Muscle of back (tissue), 13 donors: ENCODE measurements at places on chromosomes 6 and 20.

GRCh38 chr6:15166121-15166520 is 79.7 kb upstream of the JARID2 start:
- DNase-seq, result no peak

GRCh38 chr20:59932616-59933295 is 681 bp downstream of the SYCP2 start:
- DNase-seq, result no peak

DNA sequence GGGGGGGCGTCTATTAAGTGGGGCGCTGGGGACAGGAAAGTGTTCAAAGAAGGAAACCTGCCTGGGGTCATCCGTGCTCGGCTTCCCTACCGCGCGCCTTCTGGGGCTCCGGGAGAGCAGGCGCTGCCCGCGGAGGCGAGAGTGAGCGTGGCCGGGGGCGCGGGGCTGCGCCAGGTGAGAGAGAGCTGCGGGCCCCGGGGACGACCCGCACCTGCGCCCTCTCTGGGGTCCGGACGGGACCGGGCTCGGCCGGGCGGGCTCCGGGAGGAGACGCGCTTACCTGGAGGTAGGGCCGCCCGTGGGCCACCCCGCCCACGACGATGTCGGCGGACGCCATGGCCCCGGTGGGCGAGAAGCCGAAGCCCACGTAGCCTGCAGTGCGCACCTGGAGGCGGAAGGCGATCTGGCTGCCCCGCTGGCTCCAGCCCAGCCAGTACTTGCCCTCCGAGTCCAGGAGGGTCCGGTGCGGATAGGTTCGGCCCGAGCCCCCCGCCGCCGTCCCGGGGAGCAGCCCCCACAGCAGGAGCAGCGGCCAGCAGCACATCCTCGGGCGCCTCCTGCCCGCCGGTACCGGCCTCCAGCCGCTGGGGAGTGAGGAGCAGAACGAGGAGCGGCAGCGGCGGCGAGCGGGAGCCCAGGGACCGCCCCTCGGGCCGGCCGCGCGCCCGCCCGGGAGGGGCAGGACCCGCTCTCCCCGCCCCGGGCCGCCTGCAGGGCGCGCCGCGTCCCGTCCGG is at the start of gene MOXD1:
TSS of gene MOXD1 (minus strand) at position 593 of the 735 bp plus-strand sequence. CDS start at position 544, 49 bp downstream.
- peak; percentile 69 for DNase-seq

DNA sequence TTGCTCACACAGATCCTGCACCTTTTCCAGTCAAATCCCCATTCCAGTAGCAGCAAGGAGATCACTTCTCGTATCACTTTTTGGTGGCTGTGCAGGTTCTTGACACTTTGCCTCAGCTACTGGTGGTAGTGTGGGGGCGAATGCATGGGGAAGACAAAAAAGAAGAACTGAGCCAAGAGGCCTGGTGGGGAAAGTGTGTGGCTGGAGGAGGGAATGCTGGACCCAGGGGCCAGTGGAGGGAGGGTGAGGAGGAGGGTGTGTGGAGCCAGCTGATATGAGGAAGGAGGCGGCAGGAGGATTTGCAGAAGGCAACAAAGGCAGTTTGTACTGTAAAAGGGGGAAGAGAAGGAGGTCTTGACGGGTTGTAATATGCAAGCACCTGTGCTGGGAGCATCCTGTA is 15.7 kb upstream of the HLA-C start:
- no peak for DNase-seq

DNA sequence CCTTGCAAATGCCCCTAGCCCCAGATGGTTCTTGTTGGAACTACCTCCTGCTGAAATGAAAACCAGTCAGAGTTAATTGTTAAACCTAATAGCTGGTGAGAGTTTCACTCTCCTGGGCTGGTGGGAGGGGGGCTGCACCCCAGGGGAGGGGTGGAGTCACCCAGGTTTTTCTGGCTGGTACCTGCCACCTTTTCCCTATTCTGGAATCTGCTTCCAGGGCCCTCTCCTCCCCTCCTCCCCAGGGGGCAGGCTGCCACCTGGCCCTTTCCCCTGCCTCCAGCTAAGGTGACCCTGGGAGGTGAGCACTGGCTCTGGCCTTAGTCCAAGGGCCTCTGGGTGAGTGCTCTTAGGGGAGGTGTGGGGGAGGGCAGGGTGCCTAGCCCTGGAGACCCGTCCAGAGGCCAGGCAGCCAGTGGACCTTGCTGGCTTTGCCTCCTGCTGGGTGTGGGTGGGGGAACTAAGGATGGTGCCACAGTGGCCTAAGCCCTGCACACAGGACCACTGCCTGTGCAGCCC is 48.8 kb upstream of the EPB41L1 start:
- DNase-seq, result no peak
